Activated T-cell treated with anti-CD3 and anti-CD28 coated beads, Interleukin-2, amount 50 U/mL, for 1 hour (primary cell): ENCODE measurements at places on chromosomes 12 and 14.

- DNase-seq: no peak
These were observed 153.1 kb downstream of the BCAT1 start for GRCh38 chr12:24795699-24796347.

GRCh38 chr12:2775431-2775830 is 19.3 kb upstream of the FKBP4 start:
- no peak for DNase-seq

DNA sequence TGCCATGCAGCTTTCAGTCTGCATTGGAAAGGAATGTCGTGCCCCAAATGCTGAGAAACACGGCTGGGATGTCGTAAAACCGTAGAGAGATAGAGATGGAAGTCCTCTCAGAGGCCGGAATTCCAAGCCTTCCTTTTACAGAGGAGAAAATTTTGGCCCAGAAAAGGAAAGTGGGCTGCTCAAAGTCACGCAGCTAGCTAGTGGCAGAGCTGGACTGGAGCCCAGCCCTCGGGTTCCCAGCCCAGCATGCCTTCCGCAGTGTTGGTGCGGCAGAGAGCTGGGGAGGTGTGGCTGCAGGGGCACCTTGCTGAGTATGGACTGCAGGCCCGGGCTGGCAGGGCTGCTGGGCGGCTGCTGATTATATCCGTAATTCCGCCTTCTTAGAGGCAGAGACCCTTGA is 50.3 kb downstream of the KCNA1 start:
- no peak for DNase-seq

GRCh38 chr14:100737526-100737925 is 10.8 kb downstream of the DLK1 start:
- no peak for DNase-seq

GRCh38 chr12:14961466-14962152 is at the start of gene ARHGDIB:
TSS of gene ARHGDIB (minus strand) at chr12:14961601. CDS start at chr12:14950712, 10,889 bp downstream.
- DNase-seq: peak; percentile 76

DNA sequence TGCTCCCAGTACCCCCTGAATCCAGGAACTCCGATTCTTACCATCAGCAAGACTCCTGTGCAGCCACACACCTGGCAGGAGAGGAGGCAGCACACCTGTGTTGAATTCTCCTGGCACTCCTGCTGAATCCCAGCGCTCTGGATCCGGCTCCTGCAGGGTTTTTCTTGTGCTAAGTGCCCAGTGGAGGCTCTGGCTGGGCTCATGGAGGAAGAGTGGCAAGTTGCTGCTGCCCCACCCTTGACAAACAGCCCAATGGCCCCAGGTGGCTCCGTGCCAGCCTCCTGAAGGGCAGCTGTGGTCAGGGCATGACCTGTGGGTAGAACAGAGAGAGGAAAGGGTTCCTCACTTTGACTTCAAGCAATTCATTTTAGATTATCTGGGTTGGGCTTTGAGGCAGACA is 20.0 kb downstream of the CRACR2A start:
- DNase-seq: no peak
